ENCODE measurements at places on chromosomes 16 and 17.

- peak; percentile 24 for DNase-seq
Observed at GRCh38 chr17:75457047-75457654, 716 bp downstream of the TMEM94 start.

DNA sequence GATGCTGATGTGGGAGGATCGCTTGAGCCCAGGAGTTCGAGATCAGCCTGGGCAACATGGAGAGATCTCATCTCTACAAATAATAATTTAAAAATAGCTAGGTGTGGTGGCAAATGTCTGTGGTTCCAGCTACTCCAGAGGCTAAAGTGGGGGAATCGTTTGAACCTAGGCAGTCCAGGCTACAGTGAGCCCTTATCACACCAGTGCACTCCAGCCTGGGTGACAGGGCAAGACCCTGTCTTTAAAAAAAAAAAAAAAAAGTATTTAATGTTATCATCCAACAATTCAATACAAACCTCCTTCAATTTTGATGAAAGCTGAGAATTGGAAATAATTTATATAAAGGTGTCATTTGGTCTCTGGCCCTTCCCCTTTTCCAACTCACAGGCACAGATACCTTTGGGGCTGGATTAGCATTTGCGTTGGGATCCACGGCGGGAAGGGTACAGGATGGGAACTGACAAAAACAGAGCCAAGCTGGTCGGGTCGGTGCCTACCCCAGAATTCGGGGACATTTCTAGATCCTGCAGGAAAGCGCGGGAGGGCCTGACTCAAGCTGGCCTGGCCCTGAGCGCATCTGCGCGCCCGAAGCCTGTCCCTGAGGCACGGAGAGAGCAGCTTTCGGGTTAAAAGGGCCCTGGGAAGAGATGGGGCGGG is 860 bp upstream of the DCAF7 start:
- DNase-seq: no peak

DNA sequence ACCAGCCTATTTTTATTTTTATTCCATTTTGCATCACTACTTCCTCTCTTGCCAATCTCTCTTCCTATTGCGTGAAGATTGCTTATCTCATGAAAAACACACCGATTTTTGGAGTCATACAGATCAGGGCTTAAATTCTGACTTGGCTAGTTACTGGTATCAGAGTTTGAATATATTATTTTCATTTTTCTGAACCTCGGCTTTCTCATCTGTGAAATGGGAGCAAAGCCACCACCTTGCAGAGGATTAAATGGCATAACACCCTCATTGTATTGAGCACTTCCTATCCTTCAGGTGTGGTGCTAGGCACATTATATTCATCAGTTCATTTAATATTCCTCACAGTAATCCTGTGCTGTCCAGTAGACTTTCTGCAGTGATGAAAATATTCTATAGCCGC is 208.8 kb downstream of the HAPSTR1 start:
- no peak for DNase-seq

- DNase-seq: peak; percentile 70
Observed at GRCh38 chr16:81469710-81470535, 25.3 kb downstream of the CMIP start.

DNA sequence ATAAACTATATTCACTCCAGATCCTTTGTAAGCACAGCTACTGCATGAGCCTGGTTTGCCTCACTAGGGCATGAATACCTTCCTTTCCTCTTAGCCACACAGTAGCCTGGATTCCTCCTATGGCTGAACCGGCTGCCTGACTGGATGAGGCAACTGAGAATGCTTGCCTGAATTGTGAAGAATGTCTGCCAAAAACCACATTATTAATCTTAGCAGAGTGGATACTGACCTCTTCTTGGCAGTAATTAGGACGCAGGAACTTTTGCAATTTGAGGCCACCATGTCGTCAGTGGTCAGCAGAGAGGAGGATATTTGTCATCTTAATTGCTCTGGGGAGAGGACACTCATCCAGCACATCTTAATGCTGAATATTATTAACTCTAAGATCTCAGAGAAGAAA is 651.8 kb upstream of the GOT2 start:
- DNase-seq: no peak

DNA sequence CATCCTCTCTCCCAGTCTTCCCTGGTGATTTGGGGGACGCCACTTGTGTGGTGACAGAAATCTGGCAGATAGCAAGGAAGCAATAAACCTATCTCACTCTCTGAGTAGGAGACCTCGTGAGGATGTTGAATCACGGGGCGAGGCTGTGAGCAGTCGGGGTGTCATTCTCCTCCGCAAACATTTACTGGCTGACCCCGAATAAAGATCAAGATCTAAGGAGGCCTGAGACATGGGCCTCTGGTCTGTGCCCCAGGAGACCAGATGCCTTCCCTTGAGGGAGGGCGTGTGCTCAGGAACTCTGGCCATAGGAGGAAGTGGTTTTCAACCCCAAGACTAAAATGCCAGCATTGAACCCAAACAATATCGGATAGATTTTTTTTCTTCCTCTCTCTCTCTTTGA is 53.1 kb downstream of the FOXL1 start:
- no peak for DNase-seq

- no peak for DNase-seq
Observed at GRCh38 chr16:48501516-48502377, 108.2 kb downstream of the N4BP1 start.

DNA sequence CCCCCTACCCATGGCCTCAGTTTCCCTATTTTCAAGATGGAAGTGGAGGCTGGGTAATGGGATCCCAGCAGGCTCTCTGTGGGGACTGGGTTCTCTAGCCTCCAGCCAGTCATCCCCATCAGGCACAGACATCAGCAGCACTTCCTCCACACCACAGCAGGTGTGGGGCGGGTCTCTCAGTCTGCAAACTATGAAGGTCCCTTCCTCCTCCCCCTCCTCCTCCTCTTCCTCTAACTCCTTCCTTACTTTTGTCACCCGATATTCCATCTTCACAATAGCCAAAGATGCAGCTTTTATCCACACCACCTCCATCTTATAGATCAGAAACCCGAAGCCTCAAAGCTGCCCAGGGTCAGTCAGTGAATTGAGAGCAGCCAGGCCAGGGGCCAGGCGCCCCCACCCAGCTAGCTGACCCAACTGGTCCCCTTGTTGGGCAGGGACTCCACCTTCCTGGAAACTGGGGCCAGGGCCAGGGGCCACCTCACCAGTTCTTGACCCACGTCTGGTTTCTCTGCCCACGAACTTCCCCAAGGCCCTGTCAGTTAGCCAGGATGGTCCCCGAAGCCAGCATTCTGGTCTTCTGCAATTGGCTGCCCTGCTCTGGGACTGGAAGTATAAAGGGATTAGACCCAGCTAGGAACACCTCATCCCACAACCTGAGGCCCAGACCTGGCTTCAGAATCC is 2.5 kb downstream of the FAM83G start:
- no peak for DNase-seq

All from GM13977 (cell line).